ENCODE measurements at places on chromosomes 2 and 18.

GRCh38 chr2:128608921-128609880, 290.5 kb upstream of the HS6ST1 start:
- no peak for DNase-seq

DNA sequence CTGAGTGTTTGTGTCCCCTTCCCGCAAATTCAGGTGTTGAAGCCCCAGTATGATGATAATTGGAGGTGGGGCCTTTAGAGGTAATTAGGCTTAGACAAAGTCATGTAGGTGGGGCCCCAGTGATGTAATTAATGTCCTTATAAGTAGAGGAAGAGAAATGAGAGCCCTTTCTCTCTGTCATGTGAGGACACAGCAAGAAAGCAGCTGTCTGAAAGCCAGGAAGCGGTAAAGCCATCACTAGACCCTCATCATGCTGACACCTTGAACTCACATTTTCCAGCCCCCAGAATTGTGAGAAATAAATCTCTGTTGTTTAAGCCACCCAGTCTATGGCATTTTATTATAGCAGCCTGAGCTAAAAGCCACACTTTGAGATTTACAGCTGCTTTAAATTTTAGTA, 1580.0 kb downstream of the LRP1B start:
- DNase-seq: no peak

GRCh38 chr2:146246002-146246735, 1598.7 kb upstream of the ACVR2A start:
- DNase-seq: peak; percentile 13

GRCh38 chr18:67608615-67609273, 92.2 kb upstream of the DSEL start:
- no peak for DNase-seq

DNA sequence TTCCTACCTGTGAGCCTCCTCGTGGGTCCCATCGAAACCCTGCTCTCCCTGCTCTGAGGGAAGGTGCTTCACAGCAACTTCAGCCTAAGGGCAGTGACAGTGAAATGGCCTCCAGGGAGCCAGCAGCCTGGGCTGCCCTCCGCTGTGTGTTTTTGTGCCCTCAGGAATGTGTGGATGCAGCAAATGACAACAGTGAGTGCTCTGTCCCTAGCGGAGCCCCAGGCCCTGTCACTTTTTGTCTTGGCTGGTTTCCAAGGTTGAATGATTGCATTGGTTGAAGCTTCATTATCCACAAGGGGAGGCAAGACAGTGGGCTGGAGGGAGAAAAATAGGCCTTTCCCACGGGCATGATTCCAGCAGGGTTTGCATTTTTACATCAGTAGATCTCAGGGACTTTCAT, 42.9 kb downstream of the STON1 start:
- no peak for DNase-seq

- peak; percentile 15 for DNase-seq
Measured at GRCh38 chr2:173568054-173568453, 213.4 kb downstream of the CDCA7 start.

DNA sequence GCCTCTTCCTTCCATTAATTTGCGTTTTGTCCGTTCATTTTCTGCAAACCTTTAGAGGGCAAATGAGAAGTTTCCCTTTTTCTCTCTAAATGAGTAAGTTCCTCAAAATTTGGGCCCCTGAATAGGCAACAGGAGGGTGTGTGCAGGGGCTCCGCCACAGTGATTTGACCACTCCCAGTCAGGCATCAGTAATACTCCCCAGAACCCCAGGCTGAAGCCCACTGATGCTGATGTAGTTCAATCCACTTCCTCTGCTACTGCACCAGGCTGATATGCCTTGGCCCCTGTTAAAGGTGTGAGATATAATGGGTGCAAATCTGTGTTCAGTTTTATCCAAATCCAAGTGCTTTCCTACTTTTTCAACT, 1150.0 kb downstream of the RPIA start:
- DNase-seq: no peak

DNA sequence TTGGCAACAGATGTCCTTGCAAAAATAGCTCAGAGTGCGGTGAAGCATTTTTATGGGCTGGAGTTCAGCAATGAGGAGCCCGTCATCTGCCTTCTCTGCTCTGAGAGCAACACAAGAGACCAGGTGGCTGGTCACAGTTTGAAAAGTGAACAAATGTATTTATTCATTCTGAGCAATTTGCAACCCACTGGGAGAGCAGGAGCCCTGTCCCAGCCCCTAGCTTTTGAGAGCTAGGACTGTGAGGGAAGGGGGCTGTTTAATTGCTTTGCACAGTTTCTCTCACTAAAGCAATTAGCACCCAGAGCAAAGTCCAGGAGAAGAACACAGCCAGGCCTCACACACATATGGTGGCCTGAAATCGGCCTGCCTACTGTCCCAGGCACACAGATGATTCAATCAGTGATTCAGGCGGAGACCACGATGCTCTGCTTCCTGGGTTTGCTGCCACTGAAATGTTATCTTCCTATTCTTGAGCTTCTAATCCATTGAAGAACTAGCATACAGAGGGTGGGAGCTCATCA, 646.1 kb upstream of the ACVR2A start:
- DNase-seq: no peak

DNA sequence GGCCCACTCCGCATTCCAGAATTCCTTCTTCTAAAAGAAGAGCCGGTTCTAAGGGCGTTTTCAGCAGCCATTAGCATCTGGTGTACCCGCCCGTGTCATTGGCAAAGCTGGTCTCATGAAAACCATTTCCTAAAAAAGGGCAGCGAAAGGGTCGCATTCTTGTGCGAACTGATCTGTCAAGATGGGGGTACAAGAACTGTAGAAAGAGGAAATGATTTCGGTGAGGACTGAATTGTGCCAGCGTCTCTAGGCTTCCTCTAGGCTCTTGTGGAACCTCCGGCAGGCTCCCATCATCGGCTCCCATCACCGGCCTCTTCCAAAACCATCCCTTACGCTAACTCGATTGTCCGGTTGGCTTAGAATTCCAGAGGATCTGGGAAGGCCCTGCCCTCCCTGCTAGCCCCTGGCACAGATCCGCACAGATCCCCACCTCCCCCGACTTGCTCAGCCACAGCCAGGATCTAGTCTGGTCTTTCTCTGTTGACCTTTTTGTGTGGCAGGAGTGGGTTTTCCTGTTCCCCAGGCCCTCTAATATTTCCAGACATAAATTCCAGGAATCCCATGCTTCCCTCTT, 1.3 kb downstream of the RAB31 start:
- DNase-seq: no peak

GRCh38 chr2:234496835-234497593, at the start of gene ARL4C:
Gene ARL4C (minus strand): TSS chr2:234497081. CDS start chr2:234496586, 495 bp downstream.
- DNase-seq: peak; percentile 80

DNA sequence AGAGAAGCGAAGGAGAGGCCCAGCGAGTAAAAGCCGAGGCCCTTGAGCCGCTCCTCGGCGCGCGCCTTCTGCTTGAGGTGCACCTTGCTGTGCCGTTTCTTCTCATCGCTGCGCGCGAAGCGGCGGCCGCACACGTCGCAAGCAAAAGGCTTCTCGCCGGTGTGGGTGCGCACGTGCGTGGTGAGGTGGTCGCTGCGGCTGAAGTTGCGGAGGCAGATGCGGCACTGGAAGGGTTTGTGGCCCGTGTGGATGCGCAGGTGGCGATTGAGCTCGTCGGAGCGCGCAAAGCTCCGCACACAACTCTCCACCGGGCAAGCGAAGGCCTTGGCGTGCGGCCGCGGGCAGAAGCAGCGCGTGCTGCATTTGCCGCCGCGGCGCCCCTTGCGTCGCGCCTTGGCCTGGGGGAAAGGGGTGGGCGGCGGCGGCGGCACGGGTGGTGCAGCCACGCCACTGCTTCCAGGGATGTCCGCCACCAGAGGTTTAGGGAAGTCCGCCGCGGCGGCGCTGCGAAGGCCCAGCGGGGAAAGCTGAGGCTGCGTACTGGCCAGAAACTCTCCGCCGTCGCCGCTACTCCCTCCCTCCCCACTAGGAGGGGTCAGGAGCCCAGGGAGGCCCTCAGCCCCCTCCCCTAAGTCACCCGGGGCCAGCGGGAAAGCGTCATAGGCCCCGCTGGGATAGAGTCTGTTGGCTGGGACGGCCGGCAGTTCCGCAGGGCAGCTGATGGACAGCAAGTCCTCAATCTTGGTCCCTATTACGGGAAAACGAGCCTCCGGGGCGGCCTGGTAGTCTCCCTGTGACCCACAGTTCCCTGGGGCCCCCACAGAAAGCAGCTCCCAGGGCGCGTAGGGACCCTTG, 1.7 kb downstream of the EGR4 start:
- DNase-seq: no peak

DNA sequence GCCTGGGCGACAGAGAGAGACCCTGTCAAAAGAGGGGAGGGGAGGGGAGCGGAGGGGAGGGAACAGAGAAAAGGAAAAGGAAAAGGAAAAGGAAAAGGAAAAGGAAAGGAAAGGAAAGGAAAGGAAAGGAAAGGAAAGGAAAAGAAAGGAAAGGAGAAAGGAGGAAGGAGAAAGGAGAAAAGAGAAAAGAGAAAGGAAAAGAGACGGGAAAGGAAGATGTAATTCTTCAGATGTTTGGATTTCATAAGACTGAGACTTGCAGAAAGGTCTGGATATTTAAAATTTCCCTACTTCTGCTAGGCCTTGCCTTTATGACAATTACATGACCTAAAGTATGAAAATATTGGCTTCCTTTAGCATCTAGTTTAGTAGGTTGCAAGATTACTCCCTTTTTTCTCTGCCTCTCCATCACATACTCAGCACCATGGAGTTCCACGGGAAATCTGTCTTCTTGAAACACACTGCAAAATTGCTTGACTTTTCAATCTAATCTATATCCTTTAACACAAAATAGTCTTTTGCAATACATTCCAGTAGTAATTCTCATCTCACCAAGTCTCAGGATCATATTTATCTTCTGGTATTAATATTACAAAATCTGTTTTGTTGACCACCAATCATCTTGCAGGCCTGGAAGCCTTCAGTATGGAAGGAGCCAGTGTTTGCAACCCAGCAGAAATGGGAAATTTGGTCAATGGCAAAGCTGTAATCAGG, 383.5 kb downstream of the ZEB2 start:
- DNase-seq: no peak

- no peak for DNase-seq
Measured at GRCh38 chr18:41311571-41312547, 643.2 kb upstream of the PIK3C3 start.

GRCh38 chr2:233185963-233186362, 65.5 kb upstream of the ATG16L1 start:
- DNase-seq: no peak

DNA sequence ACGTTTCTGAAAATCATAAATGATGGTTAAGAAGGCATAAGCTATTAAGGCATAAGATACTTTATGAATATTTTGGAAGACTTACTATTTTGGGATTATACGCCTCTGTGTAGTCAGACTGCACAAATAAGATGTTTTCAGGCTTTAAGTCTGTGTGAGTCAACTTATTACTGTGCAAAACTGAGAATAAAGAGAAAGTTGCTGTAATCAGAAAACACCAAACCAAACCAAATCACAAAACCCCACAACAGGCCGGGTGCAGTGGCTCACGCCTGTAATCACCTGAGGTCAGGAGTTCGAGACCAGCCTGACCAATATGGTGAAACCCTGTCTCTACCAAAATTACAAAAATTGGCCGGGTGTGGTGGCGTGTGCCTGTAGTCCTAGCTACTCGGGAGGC, 7.7 kb downstream of the CLK1 start:
- no peak for DNase-seq

DNA sequence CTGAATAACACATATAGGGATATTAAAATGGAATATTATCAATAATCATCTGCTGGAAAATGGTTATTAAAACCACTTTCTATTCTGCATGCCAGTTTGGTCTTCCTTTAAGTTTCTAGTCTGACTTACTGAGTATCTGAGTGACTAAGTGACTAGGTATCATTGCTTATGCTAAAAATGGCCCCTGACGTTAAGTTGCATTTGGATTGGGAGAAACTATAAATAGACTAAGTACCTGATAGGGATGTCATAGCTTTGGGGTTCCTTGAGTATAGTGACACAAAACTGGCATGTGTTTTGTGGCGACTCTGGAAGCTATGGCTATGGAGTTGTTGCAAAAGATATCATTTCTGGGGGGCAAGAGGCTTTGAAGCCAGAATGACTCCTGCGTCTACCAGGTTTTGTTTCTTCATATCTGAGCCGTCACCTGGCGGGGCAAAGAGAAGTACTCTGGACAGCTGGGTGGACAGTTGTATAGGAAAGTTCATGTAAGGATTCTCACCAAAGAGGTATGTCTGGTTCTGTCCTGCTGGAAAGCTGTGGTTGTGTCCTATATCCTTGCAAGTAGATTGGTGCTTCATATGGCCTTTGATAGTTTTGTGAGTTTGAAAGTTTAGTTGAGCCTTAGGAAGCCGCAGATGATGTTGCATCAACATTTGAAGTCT, 17.9 kb downstream of the ITGAV start:
- no peak for DNase-seq

GRCh38 chr2:225668606-225669266, 269.2 kb downstream of the NYAP2 start:
- peak; percentile 80 for DNase-seq

DNA sequence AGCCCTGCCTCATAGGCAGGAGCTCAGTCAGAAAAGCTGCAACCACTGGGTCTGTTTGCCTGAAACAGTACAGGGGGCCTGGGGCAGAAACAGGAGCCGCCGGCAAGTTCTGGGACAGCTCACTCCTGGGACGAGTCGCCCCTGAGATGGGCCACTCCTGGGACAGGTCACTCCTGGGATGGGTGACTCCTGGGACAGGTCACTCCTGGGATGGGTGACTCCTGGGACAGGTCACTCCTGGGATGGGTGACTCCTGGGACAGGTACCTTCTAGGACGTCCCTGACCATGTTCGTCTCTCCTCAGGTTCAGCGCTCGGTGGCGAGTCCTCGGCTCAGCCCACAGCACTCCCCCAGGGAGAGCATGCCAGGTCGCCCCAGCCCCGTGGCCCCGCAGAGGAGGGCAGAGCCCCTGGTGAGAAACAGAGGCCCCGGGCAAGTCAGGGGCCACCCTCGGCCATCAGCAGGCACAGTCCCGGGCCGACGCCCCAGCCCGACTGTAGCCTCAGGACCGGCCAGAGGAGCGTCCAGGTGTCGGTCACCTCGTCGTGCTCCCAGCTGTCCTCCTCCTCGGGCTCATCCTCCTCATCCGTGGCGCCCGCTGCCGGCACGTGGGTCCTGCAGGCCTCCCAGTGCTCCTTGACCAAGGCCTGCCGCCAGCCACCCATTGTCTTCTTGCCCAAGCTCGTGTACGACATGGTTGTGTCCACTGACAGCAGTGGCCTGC, 51.8 kb downstream of the NTSR2 start:
- DNase-seq: no peak

DNA sequence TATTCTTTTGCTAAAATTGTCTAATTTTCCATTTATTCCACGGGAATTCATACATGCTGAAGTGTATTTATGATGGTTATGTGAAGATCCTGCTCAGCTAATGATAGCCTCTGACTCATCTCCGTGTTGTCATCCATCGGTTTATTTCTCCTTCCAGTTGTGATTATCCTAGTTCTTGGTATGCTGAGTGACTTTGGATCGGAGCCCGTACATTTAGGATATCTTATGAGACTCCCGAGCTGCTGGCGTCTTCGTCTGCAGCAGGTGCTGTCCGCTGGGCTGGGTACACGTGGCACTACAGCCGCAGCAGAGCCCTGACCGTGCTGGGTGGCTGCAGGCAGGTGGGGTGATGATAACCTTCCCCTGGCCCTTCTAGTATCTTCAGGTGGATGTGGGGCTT, 40.1 kb upstream of the GALR1 start:
- no peak for DNase-seq

- DNase-seq: no peak
Measured at GRCh38 chr2:145815933-145816332, 1296.0 kb upstream of the ZEB2 start.
